ENCODE measurements at places on chromosomes 5 and 9. TPM values are rescaled to one million over a fixed set of nuclear protein-coding genes. Genes with fewer than 3 reads are reported as not detected.
A peak's percentile ranks its signal among the peaks of the same experiment; 100 is the strongest.

DNA sequence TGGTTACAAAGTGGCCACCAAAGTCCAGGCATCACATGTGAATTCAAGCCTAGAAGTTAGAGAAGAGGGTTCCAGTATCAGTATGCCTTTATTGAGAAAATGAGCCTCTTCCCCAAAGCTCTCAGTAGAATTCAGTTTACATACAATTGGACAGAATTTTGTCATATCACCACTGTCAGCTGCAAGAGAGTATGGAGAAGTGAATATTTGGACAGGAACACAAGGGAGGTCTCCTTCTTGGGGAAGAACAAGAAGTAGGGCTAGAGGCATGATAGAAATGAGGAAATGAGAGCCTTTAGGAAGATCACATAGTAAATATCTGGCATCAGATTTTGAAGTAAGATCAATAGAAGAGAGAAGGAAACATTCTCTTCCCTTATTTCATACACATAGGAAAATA, 27.8 kb upstream of the VLDLR start:
- DNase-seq, result no peak

DNA sequence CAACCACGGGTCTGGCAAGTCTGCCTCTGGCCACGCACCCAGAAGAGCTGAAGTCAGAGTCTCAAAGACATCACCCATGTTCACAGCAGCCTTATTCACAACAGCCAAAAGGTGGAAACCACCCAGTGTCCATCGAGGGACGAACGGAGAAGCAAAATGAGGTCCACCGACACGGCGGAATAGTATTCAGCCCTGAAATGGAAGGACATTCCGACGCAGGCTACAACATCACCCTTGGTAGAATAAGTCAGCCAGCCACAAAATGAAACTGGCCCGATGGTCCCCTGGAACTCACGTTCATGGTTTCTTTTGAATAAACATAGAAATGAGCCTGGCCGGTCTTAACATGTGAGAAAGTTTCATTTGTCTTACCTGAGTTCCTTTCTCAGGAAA, 16.9 kb downstream of the CCDC187 start:
- no peak for DNase-seq

NR5A1 gene
- not detected for total RNA-seq

DNA sequence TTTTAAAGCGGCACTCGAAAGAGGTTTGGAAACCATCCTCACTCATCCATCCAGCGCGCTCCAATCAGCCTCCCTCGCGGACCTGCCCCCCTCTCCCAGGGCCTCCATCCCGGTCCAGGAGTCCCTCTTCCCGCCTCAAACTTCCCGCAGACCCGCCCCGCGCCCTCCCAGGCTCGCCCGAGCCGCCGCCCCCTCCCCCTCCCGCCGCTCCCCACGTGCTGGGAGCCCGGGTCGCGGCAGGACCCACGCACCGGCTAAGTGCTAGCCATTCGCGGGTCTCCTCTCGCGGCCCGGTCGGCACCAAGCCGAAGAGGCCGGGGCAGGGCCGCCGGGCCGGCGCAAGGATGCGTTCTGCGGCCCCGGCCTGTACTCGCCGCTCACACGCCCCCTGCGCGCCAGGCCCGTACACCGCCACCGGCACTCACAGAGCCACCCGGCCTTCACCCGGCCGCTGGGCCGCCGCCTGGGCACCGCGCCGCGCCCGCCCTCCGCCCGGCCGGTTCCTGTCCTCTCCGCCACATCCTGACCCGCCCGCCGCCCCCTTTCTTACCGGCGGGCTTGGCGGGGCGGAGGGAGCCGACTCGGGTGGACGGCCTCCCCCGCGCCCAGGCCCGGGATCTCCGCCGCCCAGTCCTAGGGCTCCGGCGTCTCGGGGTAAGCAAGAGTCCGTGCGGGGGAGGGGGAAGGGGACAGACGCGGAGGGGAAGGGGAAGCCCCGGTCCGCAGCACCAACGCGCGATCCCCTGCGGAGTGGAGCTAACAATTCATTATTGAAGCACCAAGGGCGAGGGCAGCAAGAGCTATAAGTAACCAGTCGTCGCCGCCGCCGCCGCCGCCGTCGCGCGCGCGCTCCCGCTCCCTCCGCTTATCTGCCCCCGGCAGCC, 576 bp downstream of the CHD1 start:
- peak; percentile 32 for DNase-seq

BSPRY gene
- total RNA-seq, result 0.18 TPM

DNA sequence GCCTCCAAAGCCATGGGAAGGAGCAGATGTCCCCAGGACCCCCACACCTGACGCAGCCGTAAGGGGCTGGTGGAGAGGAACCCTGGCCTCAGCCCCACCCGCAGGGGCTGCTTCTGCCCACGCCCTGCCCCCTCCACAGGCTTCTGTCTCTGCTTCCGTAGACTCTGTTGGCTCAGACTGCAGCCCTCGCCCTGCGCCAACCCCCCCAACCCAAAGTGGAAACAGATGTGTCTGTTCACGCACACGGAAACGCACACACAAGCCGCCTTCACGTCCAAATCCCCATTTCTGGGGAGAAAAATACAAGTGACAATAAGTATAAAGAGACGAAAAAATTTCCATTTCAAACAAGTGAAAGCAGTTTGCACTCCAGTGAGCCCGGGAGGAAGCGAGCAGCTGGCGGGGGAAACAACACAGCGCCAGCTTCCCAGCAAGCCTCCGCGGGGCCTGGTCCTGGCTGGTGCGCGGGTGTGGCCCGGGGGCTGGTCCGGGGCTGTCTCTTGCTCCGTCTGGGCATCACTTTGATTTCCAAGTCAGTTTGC, 32.6 kb upstream of the RXRA start:
- no peak for DNase-seq

SLC6A19 gene
- 0.09 TPM for total RNA-seq

DNA sequence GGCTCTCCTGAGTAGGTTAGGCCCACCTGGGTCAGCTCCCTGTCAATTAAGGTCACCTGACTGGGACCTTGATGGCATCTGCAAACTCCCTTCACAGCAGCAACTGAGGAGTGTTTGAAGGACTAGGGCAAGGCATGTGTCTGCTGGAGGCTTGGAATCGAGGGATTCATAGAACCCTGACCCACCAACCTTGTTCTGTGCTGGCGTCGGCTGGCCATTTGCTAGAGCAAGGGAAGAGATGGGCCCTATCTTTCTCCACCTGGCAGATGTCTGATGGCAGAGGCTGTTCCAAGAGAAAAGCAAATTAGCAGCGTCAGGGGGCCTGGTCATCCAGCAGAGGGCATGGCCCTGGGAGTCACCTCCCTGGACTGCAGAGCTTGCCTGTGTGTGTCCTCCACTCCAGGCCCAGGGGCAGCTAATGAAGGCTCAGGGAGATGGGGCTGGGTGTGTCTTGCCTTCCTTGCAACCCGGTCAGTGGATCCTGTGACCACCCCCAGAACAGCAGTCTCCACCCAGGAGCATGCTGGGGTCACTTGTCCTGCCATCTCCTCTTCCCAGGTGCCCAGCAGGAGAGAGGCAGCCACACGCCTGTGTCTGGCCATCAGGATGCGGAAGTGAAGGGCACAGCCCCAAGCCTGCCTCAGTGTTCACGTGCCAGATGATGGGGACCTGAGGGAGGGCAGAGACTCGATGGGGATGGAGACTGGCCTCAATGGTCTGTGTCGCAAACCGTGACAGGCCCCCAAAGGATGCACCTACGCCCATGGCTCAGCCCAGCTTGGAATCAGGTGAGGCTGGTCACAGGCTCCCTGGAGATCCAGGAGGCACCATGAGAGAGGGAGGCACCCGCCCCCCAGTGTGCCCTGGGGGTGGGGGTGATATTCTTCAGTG, 53.9 kb downstream of the BARX1 start:
- no peak for DNase-seq

DNA sequence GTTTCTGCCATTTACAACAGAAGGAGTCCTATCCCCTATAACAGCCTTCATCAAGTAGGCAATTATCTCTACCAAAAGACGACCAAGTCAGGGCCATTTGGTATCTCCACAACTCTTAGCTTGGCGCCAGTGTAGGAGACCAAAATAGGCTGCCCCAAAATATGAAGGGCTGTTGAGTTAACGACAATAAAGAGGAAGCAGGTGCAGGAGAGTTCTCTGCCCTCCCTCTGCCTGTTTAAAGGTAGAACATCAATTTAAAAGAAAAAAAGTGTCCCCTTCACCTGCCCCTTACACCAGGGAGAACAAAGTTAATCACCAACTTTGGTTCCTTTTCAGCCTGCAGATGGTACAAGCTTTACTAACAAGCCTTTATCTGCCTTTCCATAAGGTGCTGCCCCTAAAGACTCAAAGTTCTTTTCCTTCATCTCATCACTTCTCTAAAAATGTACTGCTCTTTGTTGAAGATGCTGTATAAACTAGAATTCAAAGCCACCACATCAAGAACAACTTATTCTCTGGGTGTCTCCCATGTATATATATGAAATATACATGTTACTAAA, 33.3 kb downstream of the PPP1R2B start:
- DNase-seq, result no peak

NUTM2F gene
- not detected for total RNA-seq

GRCh38 chr5:173796721-173797495, 91.2 kb upstream of the CPEB4 start:
- no peak for DNase-seq

FOXD4L6 gene
- 0.36 TPM for total RNA-seq

DNA sequence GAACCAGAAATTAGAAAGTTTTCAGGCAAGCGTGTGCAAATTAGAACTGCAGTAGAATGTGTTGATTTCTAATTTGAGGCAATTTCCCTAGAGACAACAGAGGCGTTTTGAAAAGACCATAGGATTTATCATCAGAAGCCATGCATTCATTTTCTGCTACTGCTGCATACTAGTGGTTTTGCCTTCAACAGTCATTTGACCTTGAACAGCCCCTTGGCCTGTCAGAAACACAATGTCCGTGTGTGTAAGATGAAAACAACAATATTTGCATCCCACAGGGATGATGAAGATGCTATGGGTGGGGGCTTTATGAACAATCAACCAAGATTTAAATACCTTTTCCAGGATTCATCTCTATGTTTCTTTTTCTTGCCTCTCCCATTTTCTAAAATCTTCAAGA, 73.7 kb downstream of the PDE4D start:
- DNase-seq, result no peak
